ENCODE measurements at places on chromosomes 6 and 20. TPM values are rescaled to one million over a fixed set of nuclear protein-coding genes. Genes with fewer than 3 reads are reported as not detected.

The MAFB gene
- 0.04 TPM for total RNA-seq

The CLPSL1 gene
- not detected for total RNA-seq

The SMLR1 gene
- not detected for total RNA-seq

The OPN5 gene
- total RNA-seq = not detected

All from PC-3 (cell line).